ENCODE measurements at places on chromosomes 2 and 18.

DNA sequence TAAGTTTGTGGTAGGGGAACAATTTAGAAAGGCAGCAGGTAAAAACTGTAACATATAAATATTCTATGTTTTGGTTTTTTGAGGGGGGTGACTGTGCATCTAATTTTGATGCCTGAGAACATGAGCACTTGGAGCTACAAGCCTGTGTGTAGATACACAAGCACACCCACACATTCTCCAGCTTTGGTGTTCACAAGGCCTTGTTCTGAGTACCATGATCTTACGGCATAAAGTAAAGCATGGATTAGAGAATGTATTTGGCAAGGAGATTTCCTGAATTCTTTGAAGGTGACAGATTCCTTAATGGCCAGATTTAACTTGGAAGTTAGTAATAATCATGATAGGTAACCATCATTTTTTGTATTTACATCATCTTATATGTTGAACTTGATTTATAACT lies 42.7 kb downstream of the MAP3K20 start:
- DNase-seq: no peak

DNA sequence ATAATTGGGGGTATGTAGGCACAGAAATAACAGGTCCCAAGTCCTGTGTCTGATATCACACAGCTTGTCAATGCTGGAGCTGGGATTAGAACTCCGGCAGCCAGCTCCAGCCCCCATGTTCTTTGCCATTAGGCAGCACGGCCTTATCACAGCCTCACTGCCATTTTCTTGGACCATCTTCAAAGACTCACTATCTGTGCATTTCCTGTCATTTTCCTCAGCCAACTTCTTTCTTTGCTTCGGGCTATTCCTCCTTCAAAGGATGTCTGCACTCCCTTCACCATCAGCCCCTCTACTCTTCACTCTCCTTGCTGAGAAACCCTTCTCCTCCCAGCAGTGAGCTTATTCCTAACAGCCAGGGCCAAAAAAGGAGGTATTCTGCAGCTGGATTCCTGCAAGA lies 139.6 kb downstream of the GALNT14 start:
- no peak for DNase-seq

GRCh38 chr2:198219292-198219691 lies 414.9 kb downstream of the PLCL1 start:
- no peak for DNase-seq

- DNase-seq: no peak
Measured at GRCh38 chr18:67222887-67223286, 293.6 kb downstream of the DSEL start.

GRCh38 chr2:223467196-223467595 lies 135.0 kb downstream of the SCG2 start:
- DNase-seq: no peak

DNA sequence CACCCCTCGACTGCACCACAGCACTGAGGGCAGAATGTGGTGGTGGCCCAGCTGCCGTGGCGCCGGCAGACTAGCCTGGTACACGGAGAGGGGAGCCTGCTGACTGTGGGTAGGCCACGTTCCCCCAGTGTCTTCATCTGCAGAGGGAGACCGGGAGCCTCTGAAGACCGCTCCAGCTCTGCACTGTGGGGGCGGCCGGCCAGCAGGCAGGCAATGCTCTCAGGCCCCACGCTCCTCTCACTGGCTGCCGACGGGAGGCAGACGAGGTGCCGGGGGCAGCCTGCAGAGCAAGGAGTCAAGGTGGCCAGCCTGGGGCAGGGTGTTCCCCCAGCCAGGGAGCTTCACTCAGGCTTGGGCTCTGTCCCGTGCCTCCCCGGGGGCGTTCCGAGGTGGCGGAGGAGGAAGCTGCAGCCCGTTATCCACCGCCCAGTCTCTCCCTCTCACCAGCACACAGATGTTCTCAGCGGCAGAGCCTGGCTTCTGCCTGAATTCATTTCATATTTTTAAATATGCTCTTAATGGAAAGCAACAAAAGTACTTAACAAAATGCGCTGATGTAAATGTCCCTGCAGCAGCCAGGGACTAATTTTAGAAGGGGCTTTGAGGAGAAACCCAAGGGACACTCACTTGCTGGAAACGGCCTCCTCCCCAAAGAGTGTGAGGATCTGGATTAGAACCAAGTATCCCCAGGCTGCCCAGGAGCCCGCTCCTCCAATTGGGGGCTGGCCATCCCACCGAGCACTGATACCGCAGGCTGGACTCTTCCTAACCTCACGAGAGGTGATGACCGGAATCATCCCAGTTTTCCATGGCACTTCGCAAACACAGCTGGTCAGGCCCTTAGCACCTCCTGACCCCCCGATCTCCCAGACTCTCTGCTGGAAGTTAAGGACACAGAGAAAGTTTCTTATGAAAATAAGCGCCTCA lies 87.8 kb downstream of the HDAC4 start:
- DNase-seq: no peak

DNA sequence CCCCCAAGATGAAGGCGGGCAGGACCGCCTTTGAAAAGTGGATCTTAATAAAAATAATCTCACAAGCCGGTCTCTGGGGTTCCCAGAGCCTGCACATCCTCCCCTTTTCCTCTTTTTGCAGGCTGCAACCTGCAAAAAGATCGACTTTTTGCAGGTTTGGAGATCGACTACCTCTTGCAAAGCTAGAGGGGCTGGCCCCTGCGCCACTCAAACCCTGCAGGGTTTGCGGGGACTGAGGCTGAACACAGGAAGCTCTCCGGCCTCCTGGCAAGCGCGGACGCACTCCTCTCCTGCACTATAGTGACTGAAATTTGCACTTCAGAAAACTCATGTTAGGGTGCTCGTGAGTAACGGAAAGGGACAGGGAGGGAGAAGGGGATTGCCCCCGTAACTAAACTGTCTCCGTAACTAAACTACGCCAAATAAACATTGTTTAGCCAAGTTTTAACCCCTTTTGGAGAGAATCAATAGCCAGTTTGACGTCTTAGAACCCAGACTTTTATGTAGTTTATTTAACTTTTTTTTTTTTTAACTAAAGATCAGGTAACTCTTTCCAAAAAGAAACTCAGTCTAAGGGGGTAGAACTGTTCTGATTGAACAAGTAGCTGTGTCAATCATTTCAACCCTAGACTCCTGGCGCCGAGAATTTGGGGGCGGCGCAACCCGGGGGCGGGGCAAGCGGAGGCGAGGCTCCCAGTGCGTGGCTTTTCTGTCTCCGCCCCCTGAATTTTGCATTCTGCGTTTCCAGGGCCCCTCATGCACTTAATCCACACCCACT lies 2.5 kb downstream of the IGFBP5 start:
- DNase-seq: peak; percentile 46

DNA sequence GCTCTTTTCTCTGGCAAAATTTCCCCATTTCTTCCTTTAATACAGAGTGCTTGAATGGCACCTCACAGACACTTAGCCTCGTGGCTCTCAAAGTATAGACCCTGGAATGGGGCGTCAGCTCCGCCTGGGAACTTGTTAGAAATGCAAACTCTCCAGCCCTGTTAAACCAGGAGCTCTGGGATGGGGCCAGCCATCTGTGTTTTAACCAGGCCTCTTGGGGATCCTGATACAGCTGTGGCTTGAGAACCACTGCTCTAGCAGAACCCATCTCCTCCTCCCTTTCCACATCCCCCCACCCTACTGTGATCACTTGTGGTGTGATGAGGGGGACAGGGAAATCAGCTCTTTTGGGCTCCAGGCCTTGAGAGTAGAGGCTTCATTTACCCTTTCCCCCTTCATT lies 15.9 kb downstream of the LTBP1 start:
- no peak for DNase-seq

DNA sequence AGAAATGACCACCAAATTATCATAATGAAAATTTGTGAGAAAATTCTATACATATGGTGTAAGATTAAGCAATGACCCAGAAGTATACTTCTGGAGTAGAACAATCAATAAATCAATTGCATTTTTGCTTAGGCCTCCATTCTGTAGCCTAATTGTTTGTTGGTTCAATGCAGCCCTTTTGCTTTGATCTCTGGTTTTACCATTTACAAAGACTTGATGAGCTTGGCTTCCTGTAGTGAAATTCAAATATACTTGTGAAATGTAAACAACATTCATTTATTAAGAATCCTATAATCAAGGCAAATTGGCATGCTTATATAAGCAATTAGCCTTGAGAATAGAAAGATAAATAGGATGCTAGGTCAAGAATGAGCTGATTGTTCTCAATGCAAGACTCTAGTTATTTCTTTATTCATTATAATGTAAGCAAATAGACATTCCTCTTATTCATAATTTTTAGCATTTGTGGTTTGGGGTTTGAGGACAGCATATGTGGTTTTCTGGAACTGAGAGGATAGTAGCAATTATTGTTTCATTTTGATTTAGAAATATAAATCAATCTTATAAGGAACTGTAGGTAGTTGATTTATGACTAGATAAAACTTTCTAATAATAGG lies 9.7 kb downstream of the FMNL2 start:
- no peak for DNase-seq

- DNase-seq: no peak
Measured at GRCh38 chr18:42644729-42645131, 470.8 kb downstream of the RIT2 start.

DNA sequence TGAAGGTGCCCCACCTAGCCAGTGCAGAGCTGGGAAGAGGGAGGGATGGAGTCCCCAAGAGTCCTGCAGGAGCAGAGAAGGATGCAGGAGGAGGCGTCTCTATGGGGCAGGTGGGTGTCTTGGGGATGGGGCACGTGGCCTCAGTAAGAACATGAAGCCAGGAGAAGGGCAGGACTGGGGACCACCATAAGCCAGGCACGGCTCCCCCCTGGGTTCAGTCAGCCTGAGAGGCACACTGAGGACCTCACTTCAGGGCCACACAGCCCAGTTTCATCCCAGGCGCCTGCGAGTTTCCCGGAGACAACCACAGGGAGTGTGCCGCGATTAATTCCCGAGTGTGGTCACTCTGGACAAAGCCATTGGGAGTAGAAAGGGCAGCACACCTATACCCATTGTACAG lies 120.3 kb downstream of the GYPC start:
- DNase-seq: no peak

- no peak for DNase-seq
Measured at GRCh38 chr2:98839292-98839691, 96.7 kb downstream of the CRACDL start.

DNA sequence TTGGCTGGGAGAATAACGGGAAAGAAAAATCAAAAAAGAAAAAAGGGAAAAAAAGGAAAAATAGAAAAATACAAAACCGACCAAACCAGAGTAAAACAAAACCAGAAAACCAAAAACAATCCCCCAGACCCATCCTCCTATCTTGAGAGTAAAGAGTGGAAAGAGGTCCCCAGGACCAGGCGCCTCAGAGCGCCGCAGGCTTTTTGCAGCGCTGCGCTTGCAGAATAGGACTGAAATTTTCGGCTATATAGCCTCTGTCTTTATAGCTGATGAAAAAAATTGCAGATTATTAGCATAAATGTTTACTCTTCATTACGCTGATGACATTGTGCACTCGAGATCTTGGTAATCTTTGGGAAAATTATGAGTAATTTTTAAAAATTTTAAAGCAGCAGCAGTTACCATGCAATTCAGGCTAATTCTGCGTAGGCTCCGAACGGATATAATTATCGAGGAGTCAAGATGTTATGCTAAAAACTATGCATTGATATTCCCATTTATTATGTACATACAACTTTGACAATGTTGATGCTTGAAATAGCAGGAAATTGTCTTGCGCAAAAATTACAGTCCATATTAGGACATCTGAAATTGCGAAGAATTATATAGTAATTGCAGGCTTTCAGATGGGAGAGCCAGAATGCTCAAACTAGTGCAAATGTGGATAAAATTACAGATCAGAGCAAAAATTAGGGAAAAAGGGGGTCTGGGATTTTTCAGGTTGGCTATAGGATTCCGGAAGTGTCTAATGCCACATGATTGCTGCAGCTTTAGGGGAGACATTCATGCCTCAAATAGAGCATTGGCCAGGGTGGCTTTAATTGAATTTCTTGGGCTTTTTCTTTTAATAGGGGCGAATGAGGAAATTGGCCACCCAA lies 8.3 kb downstream of the DLX1 start:
- no peak for DNase-seq

DNA sequence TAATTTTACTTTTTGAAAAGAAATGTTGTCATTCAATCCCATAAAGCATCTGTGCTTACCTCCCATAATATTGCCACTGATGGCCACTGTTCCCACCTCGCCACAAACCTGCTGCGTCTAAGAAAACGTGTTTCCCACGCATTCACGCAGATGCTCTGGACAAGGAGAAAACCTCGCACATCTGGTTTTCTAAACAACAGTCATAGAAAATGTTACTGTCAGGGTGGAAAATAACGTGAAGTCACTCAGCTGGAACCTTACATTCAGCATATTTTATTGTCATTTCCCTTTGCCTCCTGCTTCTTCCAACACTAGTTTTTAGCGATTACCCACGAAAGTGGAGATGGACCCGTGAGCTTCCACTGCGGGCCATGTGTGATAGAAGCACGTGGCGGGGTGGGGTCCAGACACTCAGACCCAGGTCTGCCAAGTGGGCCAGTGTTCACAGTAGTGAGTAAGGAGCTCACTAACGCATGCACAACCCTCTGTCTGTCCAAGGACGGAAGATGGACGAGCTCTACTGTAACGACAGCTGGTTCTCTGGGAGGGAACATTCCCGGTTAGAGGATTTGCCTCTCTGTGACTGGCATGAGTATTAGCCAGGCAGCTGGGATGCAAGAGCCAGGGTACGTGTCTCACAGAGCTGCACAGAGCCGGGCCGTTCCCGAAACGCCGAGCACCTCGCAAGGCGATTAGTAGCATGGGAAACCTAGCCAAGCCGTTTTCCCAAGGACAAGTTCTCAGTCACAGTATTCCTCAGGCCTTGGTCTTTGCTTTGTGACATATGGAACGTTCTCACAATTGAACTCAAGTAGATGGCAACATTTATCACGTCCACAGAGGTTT lies 94.5 kb downstream of the MTCL1 start:
- DNase-seq: no peak

DNA sequence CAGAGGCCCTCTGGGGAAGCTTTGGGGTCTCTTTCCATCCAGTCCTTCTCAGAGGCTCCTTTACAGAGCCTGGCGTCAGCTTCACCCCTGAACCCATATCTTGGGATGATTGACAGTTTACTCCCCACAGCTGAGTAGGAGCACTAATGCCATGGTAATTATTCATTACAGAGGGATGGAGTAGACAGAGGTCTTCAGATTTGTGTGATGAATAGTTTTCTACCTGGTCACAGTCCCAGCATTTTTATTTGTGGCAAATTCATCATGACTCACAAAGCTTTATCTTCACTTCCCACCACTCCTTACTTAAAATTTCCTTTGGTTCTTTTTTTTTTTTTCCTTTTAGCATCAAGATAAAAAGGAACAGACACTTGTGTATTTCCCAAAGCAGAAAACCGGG lies 104.2 kb downstream of the CCDC85A start:
- no peak for DNase-seq

DNA sequence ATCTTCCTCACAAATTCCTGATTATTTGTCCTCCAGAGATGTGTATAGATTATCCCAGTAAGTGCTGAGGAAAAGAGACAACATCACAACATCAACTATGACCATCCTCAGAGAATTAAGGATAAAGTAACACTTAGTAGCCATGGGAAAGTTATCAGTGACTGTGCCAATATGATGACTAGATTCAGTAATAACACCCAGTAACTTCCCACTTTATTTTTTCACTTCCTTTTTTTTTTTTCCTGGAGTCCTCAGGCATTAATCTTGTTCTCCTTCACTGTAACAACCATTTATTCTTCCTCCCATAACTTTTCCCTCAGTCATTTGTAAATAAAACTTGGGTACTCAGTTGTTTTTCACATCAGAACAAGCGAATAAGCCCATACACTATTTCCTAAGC lies 16.7 kb upstream of the PID1 start:
- no peak for DNase-seq

- no peak for DNase-seq
Measured at GRCh38 chr2:51782921-51783765, 751.2 kb upstream of the NRXN1 start.

- no peak for DNase-seq
Measured at GRCh38 chr18:27017901-27018500, 152.5 kb upstream of the AQP4 start.
